ENCODE measurements at places on chromosomes 6 and 20.
A peak's percentile ranks its signal among the peaks of the same experiment; 100 is the strongest.

DNA sequence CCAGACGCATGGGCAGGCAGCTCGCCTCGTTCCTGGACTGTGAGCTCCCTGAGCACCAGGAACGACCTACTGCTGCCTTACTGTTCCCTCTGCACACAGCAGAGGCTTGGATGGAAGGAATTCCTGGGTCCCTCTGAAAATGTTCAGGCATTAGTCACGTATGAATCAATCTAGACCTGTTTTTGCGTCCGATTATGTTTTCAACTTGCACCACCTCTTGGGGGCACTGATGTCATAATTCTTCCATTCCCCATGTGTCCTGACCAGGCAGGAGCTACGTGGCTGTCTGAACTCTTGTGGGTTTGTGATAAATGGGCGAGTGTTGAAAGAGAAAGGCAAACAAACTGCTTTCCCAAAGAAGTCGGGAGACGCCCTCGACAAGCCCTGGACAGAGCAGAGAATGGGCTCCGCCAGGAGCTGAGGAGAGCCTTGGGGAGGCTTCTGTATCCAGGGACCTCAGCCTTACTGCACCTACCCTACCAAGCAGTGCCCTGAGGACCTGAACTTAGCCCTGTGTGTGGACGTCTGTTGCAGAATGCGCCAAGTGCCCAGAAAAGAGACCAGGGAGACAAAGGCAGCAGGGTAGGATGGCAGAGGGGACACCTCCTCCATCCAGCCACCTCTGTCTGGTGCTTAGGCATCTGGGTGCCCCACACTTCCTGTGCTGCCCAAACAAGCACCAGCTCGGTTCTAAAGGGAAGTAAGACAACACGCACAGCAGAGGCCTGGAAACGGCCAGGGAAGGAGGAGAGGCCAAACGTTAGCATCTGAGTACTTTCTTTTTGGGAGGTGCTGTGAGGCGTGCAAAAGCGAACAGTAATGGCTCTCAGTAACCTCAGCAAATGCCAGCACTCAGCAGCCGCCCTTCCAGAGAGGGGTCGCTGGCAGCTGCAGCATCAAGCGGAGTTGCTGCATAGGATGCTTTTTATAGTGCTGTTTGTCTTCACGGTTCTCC, 124.2 kb downstream of the LY86 start:
- DNase-seq, result no peak

GRCh38 chr6:33577106-33577535, 3.0 kb downstream of the BAK1 start:
- no peak for DNase-seq

DNA sequence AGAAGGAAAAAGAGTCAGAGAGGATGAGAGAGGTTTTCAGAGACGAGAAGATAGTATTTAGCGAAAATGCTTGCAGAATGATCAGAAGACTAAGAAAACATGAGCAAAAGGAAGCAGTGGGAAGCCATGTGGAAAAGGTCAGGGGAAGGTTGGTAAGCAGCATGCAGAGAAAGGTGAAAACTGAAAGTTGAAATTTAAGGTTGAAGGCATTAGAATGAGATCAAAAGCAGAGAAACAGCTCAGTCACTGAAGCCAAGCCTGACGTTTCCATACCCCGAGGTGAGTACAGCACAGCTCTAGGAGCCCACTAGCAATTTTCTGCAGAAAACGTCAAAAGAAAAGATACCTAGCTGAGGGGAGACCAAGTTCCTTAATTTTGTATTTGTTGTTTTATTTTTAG, 19.1 kb upstream of the TFB1M start:
- DNase-seq, result no peak

GRCh38 chr6:137283940-137284810, 65.0 kb upstream of the IFNGR1 start:
- DNase-seq, result no peak

GRCh38 chr20:20743511-20744169, 31.2 kb upstream of the RALGAPA2 start:
- DNase-seq, result no peak

DNA sequence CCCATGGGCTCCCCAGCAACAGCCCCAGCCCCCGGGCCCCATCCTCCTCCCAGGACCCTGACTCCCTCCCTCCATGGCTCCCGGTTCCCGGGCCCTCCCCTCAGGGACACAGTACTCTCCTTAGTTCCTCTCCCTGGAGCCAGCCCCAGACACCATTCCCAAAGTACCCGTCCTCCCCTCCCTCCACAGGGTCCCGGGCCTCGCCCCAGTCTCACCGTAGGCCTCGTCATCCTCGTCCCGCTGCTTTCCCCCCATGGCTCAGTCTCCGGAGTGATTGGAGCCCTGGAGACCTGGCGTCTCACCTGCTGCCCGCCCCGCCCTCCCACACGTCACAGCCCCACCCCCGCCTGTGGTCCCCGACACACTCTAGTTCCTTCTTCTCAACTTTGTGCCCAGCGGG, at the start of gene SLC44A4:
Gene SLC44A4, minus strand, starts transcription at position 272 of the 400 bp plus-strand sequence. Its CDS starts 17 bp downstream, at position 255.
- DNase-seq, result no peak

DNA sequence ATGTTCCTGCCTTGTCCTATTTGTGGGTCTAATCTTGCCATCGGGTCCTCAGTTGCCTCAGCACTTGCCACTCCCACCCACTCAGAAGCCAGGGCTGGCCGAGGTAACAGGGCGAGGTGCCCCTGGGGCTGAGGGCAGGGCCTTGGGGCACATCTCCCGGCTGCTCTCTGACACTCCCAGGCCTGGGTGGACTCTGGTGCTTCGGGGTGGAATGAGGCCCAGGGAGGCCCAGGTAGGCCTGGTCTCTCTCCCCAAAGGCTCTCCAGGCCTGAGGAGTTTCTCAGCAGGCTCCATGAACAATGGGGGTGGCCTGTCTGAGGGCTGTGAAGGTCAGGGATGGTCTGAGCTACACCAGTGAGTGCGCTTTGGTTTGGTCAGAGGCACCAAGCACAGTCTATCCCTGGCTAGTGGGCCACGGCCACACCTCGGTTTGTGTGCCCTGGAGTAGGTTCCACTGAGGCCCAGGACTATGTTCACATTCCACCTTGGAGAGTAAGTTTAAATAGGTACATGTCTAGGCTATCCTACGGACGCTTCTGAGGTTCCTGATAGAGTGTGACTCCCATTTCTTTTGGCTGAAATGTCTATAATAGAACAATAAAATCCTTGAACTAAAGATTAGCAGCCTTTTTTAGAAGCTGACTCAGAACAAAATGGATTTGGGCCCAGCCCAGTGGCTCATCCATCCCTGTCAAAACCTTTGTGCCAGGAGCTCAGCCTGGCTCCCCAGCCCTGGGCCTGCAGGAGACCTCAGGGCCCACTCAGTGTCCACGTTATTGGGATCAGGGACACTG, 78.8 kb downstream of the SLC24A3 start:
- DNase-seq, result no peak

- no peak for DNase-seq
Observed at GRCh38 chr20:20969701-20970280, 136.4 kb downstream of the LINC00237 start.

GRCh38 chr6:145699462-145699861, 35.9 kb downstream of the EPM2A start:
- no peak for DNase-seq

- no peak for DNase-seq
Observed at GRCh38 chr20:25207149-25207959, 11.8 kb downstream of the ENTPD6 start.

GRCh38 chr20:25535762-25536161, 49.6 kb downstream of the NINL start:
- DNase-seq, result no peak

DNA sequence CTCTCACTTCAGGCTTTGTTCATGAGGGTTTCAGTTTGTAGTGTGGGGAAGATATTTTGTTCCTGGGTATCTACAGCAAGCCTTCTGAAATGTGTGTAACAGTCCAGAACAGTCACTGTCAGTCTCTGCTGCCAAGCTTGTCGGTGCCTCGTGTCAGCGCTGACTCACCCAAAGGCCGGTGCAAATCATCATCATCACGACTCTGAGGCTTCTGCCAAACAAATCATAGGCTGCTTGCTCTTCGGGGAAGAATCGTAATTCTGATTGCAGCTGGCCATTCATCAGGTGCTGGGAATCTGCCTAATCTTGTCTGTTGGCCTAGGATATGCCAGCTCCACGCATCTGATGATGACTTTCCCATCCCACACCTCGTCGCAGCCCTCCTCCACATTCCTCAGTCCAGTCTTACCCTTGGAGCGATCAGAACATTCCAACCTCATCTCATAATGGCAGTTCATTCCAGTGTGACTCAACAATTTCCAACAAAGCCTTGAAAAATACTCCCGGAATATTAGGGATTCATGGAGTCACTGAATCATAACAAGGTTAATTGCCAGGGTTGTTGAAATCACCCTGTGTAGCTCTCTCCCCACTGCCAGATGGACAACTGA, 40.9 kb downstream of the ALDH8A1 start:
- DNase-seq, result peak; percentile 12

GRCh38 chr6:166638573-166638964, 11.5 kb upstream of the RPS6KA2 start:
- no peak for DNase-seq

- DNase-seq, result no peak
Observed at GRCh38 chr6:142781129-142781528, 163.8 kb downstream of the HIVEP2 start.

GRCh38 chr6:128167552-128167951, 266.7 kb upstream of the THEMIS start:
- DNase-seq, result no peak

- DNase-seq, result no peak
Observed at GRCh38 chr6:4174042-4174441, 38.7 kb upstream of the ECI2 start.

GRCh38 chr6:17490724-17491123, 97.3 kb downstream of the CAP2 start:
- no peak for DNase-seq

DNA sequence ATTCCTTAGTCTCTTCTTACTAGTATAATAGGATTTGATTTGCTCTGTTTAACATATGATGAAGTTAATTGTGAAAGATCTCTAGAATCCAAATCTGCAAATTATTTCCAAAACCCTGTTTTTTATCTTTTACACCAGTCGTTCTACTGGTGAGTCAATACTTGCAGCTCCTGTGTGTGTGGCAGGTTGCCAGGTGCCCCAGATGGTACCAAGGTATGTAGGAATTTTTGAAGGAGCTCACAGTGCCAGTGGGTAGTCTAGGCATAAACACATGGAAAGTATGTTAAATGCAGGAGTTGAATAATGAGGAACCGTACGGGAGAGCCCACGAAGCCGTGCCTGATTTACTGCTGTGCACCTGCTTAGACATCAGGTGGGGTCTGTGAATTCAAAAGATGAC, 192.2 kb downstream of the FARS2 start:
- no peak for DNase-seq

- no peak for DNase-seq
Observed at GRCh38 chr6:44157152-44157521, 1.5 kb upstream of the CAPN11 start.

DNA sequence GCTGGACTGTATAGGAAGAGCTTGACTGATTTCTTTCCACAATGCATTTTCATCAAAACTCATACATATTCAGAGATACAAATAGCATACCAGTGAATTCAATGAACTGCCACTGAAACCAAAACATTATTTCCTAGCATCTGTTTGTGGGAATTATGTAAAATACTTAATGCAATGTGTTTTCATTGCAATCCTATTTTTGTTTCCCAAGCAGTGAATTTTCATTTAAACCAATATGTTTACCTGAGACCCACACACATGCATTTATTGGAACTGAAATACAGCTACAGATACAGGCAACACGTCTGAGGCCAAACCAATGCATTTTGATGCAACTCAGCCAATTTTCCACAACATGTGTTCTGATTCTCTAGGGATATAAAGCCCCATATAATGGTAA, 33.2 kb upstream of the TFAP2A start:
- DNase-seq, result no peak

GRCh38 chr6:28585335-28585734, 59.7 kb downstream of the GPX5 start:
- no peak for DNase-seq

GRCh38 chr20:22578221-22579118, 5.9 kb downstream of the FOXA2 start:
- no peak for DNase-seq

- DNase-seq, result no peak
Observed at GRCh38 chr6:150764334-150765066, 101.0 kb upstream of the MTHFD1L start.

- DNase-seq, result no peak
Observed at GRCh38 chr6:126784161-126784790, 334.2 kb upstream of the RSPO3 start.

DNA sequence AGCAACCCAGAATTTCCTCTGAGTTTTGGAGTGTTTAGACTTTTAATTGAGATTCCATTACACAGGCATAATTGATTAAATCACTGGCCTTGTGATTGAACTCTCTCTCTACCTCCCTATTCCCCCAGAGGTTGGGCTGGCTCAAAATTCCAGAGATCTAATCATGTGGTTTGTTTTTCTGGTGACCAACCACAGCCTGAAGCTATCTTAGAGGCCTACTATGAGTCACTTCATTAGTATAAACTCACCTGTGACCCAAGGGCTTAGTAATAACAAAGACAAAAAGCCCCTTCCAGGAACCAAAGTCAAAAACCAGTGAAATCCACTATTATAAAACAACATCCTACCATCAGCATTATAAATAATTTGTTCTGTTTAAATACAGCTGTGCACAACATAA, 992.5 kb upstream of the CITED2 start:
- no peak for DNase-seq

GRCh38 chr20:7540923-7541322, 399.3 kb downstream of the HAO1 start:
- no peak for DNase-seq

DNA sequence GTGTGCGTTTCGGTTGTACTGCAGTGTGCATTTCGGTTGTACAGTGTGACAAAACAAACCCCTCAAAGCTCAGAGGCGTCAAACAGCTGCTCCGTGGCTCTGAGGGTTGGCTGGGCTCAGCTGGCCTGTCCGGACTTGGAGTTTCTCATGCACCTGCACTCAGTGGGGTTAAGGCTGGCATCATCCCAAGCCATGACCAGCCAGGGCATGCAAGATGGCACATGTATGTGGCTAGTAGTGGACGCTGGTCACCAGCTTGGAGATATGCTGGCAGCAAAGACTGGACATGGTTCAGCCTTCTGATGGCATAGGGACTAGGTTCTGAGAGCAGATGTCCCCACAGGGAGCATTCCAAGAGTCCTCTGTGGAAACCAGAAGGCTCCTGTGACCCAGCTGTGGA, 187.2 kb downstream of the CDH4 start:
- DNase-seq, result no peak

- no peak for DNase-seq
Observed at GRCh38 chr6:169230322-169230665, 23.4 kb downstream of the THBS2 start.

- DNase-seq, result no peak
Observed at GRCh38 chr6:106098383-106099234, 12.5 kb downstream of the PRDM1 start.

GRCh38 chr6:2859185-2859700, 17.6 kb upstream of the SERPINB1 start:
- no peak for DNase-seq

GRCh38 chr6:114955363-114955762, 612.5 kb upstream of the HS3ST5 start:
- no peak for DNase-seq

DNA sequence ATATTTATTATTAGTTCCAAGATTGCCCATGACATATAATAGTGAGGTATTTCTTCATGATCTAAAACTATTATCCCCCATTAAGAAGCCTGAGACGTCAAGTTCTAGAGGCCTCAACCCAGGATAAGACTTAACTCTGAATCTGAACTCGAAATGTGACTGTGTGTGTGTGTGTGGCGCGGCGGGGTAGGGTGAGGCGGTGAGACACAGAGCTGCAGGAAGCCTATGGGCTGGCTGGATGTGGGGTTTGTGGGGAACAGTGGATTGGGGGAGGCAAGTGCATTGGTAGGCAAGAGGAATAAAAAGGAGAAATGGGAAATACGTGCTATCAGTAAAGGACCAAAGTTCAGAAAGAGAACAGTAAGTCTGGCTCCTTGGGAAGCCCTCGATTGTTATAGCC, 66.5 kb upstream of the RNF146 start:
- no peak for DNase-seq
